ENCODE measurements at places on chromosomes 5 and 9.
A peak's percentile ranks its signal among the peaks of the same experiment; 100 is the strongest.

DNA sequence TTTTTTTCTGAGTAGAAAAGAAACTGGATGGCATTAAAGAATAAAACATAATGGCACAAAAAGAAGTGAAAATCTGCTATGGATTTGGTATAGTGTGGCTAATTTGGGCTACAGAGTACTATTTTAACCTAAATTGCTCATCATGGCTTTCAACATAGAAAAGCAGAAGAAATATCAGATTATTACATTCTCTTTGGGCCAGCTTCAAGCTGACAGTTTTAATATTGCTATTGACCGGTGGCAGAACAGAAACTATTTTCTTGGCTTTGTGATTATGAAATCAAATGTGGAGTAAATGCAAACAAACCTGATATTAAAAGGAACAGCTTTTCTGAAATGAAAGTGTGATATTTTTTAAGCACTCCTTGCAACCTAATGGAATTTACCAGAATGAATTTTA, 301.5 kb downstream of the EPB41L4A start:
- DNase-seq, result no peak

- DNase-seq, result no peak
These were observed 20.8 kb upstream of the COL15A1 start for GRCh38 chr9:98922721-98923435.

GRCh38 chr9:94937214-94937903, 210.9 kb downstream of the AOPEP start:
- no peak for DNase-seq

DNA sequence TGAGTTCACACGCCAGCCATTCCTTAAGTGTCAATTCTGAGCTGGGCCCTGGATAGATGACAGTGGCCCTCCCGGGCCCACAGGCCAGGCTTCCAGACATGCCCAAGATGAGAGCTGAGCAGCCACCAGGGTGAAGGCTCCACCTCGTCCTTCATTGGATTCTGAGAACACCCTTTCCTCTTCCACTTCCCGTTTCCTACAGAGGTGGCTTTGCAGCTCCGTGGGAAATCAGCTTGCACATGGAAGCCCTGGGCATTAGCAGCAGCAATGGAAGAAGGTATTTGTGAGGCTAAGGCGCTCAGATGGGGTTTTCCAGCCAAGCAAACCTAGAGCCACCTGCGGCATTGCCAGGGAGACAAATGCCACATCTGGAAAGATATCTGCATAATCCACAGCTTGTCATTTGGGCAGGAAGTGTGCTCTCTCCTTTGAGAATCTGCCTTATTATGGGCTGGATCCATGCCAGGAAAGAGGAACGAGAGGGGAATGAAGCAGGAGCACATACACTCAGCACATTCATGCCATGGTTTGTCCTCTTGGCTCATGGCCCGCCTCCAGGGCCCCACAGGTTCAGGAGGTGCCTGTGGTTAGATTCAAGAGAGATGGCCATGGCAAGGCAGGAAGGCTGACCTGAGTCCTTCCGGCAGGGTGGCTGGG, 34.1 kb downstream of the CFAP77 start:
- DNase-seq, result no peak

GRCh38 chr9:129377931-129378661, 200.0 kb upstream of the IER5L start:
- no peak for DNase-seq

GRCh38 chr5:112689155-112689909, 48.4 kb upstream of the APC start:
- no peak for DNase-seq

DNA sequence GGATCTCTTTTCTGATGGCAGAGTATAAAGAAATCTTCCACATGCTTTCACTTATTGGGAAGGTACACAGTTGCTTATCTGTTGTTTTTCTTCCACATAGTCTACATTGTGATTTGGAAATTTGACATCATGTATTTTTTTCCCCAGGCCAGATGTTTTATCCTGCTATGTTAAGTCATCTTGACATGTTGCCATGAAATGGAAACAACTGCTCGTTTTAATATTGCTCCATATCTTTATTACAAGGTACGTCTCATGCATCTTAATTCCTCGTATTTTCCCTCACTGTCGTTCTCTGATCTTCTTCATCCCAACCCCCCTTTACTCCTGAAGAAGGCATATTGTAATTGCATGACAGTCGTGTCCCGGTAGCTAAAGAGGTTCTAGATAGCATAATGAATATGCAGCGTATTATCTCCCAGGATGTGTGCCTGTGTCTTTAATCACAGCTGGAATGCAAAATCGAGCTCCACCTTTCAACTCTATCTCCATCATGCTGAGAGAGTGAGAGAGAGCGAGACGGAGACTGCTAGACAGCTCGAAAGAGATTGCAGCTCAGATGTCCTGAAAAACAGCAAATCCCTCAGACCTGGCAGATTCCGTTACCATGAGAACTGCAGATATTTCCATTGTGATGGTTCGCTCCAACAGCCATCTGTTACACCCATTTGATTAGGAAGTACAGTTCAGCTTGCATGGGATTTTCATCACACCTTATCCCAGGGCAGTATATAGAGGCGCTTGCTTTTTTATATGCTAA, 281.7 kb downstream of the TMEM38B start:
- DNase-seq, result no peak

- DNase-seq, result no peak
These were observed 8.4 kb upstream of the GOLPH3 start for GRCh38 chr5:32182463-32183063.

DNA sequence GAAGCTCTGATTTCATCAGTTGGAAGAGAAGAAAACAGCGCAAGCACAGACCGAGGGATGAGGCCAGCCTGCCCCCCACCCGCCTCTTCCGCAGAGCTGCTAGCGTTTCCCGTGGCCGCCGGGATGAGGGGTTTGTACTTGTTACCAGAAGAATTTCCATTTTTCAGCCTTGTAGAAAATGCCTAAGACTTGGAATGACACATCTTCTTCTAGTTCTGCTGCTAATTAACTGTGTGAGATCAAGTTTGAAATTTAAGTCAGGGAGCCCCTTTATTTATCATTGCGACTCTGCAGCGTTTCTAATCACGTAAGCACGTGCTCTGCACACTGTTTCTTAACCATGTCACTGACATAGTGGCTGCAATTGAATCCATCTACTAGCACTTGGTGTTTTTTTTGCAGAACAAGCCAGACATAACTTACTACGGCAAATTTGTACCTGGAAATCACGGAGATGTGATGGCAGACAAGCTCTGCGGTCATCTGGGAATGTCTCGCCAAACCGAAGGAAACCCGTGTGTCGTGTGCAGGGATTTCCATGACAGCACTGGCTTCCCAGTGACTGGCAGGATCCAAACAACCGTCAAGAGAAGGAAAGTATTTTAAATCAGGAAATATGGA, 41.8 kb upstream of the ROR2 start:
- DNase-seq, result no peak

GRCh38 chr5:128649192-128649591, 111.1 kb upstream of the FBN2 start:
- no peak for DNase-seq

GRCh38 chr5:28430565-28431178, 1392.3 kb upstream of the CDH9 start:
- DNase-seq, result no peak

DNA sequence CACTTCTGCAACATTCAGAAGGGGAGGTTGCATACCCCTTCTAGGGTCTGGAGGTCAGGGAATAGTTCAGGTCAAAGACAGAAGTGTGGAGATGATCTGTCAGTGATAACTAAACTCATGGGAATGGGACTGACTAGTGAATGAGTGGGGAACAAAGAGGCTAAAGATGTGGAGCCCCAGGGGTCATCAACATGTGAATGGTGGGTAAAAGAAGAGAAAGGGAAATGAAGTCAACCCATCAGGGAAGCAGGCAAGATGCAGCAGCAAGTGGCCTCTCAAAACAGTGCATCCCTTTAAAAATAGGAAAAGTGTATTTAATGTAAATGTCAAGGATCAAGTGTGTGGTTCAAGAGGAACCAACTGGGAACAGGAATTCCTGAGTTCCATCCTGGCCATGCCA, 69.9 kb downstream of the PLPPR1 start:
- DNase-seq, result no peak

GRCh38 chr5:150487199-150488061, 20.5 kb upstream of the NDST1 start:
- no peak for DNase-seq

- DNase-seq, result no peak
These were observed 80.6 kb upstream of the DAB2 start for GRCh38 chr5:39505363-39505762.

DNA sequence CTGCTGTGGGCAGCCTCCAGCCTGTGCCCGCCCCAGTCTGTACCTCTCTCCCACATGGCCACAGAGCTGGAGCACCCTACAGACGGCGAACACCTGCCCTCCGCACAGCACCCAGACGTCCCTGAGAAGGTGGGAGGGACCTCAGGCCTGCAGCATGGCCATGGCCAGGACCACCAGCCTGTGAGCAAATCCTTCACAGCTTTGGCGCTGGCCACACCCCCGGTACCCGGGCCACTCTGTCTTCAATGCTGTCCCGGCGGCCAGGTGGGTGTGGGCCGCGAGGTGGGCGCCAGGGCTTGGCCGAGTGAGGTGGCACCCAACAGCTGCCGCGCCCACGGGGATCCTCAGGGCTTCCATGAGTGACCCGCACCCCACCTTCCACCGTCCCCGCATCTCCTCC, 18.7 kb downstream of the NOTCH1 start:
- DNase-seq, result no peak

DNA sequence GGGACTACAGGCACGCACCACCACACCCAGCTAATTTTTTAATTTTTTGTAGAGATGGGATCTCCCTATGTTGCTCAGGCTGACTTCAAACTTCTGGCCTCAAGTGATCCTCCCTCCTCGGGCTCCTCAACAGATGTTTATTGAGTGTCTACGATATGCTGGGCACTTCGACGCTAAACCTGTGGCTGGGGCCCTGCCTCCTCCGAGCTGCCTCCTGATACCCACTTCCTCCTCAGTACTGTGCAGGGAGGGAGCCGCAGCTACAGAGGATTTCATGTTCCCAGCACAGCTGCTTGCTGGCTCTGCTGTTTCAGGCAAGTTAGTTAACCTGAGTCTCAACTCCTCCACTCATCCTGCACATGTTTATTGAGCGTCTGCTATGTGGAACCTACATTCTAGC, 9.6 kb downstream of the AIF1L start:
- no peak for DNase-seq

GRCh38 chr9:134099123-134099761, 31.4 kb upstream of the BRD3 start:
- peak; percentile 14 for DNase-seq

- DNase-seq, result no peak
These were observed 94.7 kb downstream of the KLHL3 start for GRCh38 chr5:137641148-137641547.

DNA sequence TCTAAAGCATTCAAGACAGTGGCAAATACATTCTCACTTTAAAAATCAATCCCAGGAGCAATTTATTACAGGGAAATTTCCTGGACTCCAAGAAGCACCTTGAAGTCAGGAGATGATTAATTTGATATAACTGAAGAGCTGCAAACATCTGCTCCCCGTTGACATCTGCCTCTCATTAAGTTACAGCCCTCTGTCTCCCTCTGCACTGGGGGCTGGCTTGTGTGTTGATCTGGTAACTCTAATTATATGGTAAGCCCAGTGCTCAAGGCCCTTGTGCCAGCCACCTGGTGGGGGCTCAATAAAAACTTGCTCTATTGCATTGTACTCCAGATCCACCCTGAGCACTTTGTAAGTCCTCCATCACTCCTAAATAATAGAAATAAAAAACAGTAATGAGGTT, 131.1 kb upstream of the ZNF462 start:
- no peak for DNase-seq

DNA sequence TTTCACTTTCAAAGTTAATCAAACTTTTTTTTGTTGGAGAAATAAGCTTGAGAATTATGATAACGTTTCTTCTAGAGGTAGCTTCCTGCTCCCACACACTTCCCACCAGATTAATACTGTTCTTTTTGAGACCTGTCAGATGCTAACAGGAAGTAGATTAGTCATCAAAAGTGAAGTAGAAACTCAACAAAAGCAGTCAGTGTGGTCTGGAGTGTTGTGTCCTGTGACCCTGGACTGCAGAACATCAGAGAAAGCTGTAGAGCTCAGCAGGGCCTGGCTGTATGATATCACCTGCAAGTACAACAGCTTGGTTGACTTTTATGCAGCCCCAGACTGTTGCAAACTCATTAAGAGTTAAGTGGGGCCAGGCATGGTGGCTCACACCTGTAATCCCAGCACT, 495.7 kb upstream of the CYLC2 start:
- no peak for DNase-seq

- no peak for DNase-seq
These were observed 524.5 kb upstream of the CLINT1 start for GRCh38 chr5:158383486-158383885.

- no peak for DNase-seq
These were observed 7.3 kb downstream of the SRFBP1 start for GRCh38 chr5:121968910-121969607.

DNA sequence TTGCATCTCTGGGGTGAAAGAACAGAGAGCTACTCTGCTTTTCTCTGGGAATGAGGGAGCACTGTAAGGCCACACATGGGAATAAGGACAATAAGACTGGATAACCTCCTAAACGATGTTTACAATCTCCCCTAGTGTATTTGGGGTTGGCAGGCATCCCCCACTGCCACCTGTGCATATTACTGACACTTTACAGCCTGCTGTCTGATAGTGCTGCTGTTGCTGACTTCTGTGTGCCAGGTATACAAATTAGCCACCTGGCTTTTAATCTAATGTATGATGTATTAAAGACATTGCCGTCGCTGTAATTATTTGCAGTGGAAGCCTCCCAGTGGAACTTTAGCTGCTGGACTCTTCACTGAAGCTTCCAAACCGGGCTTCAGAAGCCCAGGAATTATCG, 4.4 kb upstream of the SHISAL2B start:
- DNase-seq, result no peak

DNA sequence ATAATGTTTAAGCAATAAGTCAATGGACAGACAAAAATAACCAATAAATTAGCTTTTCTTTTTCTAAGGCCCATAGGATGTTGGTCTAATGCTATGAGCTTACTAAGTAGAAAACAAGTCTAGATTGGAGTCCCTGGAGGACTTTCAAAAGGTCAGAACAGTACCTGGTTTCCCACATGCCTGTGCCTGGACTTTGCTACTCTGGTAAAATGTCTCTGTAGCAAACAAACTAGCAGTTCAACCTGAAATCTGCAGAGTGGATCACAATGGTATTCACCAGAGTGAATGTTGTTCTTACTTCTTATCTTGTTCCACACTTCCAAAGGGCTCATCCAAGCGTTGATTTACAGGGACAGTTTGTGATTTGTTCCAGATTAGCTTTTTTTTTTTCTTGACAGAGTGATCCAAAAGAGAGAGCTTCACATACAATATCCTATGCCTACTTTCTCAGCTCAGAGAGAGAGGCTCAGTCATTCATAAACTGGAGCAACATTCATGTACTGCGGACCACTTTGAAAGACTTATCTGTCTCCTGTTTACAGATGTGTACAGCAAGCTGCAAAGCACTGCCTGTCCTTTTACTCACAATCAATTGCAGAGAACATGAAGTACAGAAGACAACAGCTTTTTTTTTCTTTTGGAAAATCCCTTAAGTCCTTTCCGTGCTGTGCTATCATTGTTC, 466.1 kb downstream of the SPATA31D1 start:
- no peak for DNase-seq

Measured in activated T-helper 1 cell treated with Interleukin-2 at 50 U/mL for 16 hours (primary cell).